ENCODE measurements at places on chromosomes 11 and 22. TPM values are rescaled to one million over a fixed set of nuclear protein-coding genes. Genes with fewer than 3 reads are reported as not detected.

GLYATL1 gene
- total RNA-seq, result 0.13 TPM

PIK3C2A gene
- 70.8 TPM for total RNA-seq

FJX1 gene
- total RNA-seq, result 52.1 TPM

MMP7 gene
- total RNA-seq, result not detected

IRF7 gene
- total RNA-seq, result 6.1 TPM

MAPK8IP2 gene
- 0.07 TPM for total RNA-seq
